ENCODE measurements at places on chromosomes 1 and 21. TPM values are rescaled to one million over a fixed set of nuclear protein-coding genes. Genes with fewer than 3 reads are reported as not detected.

DNA sequence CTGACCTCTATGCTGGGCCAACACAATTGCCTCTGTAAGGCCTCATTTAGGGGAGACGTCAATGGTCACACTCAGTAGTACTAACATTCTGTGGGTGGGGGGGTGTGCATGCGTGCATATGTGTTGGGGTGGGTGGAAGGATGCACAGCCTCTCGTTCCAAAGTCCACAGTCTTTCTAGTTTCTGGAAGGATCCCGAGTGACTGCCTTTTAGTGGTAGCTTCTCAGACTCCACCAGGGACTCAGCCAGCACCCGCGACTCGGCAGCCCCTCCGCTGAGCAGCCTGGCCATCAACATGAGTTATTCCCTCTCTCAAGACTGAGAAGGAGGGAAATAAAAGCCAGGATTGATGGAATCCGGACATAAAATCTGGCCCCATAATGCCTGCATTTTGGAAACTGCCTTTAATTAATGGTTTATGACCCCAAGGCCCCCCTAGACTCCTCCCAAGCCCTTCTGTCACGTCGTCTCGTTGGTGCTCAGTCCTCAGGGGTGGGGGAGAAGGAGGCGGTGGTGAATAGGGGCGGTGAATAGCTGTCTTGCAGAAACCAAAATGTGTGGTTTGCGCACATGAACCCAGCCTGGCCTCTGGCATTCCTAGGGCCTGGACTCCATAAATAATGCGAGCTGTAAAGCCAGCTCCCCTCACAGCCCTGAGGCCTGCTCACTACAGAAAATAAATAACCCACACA is 65.1 kb upstream of the TMEM51 start:
- DNase-seq = no peak

OXCT2 gene
- total RNA-seq = not detected

DNA sequence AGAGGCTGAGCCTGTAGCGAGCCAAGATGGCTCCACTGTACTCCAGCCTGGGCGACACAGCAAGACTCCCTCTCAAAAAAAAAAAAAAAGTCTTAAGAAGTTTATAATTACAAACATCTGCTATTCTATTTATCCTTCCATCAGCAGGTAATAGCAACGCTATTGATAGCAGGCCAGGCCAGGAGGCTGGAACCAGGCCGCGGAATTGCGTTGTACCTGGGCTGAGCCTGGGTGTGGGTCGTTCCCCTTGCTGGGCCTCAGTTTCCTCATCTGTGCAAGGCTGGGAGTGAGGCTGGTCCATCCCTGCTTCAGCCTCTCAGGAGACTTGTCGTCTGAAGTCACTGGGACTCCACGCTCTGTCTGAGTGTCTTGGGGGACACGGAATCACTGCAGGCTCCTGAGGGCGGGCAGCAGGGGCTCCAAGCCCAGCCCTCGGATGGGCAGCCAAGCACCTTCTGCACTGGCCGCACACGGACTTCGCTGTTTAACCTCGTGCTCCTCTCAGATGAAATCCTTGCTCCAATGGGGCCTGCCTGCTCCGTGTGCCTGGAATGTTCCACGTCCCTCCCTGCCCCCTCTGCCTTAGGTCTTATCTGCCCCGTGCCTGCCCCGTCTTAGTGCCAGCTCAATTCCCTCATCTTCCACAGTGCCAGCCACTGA is 103.9 kb upstream of the C1orf174 start:
- DNase-seq = no peak

CD1E gene
- total RNA-seq = not detected

KIF26B gene
- total RNA-seq = 2.1 TPM

GRCh38 chr1:84370831-84371394 is 27.4 kb upstream of the DNASE2B start:
- DNase-seq = no peak

SLC35F3 gene
- not detected for total RNA-seq

SV2A gene
- total RNA-seq = 32.2 TPM

- peak; percentile 21 for DNase-seq
Measured at GRCh38 chr1:206952171-206952570, 5.9 kb upstream of the PIGR start.

DNA sequence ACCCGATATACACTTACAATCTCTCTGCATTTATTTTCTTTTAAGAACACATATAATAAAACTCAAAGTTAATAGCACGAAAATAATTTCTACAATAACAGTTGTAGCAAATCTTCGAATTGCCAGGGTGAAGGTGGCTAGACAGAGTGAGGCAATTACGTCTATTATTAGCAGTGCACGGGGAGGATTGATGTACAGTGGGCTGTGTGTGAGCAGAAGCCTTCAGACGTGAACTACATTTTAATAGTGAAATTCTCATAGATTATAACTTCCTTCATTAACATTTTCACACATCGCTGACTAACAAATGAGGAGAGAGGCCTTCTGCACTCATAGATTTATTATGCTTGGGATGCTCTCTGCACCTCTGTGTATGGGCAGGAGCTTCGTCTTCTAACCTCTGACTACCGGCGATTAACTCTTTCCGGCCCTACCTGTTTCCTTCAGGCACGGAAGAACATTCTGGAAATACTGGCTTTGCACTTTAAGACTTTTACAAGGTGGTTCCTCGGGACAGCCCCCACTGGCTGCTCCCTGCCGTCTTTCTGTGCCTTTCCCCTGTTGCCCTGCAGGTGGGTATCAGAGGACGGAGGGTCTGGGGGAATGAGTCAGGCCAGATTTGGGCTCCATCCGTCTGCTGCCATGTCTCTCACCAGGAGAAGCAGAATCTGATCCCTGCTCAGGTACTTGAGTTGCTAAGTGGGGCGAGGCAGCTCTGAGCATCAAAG is 200.5 kb downstream of the CAMTA1 start:
- no peak for DNase-seq

- DNase-seq = peak; percentile 19
Measured at GRCh38 chr21:31905503-31906451, 33.0 kb downstream of the HUNK start.

DNA sequence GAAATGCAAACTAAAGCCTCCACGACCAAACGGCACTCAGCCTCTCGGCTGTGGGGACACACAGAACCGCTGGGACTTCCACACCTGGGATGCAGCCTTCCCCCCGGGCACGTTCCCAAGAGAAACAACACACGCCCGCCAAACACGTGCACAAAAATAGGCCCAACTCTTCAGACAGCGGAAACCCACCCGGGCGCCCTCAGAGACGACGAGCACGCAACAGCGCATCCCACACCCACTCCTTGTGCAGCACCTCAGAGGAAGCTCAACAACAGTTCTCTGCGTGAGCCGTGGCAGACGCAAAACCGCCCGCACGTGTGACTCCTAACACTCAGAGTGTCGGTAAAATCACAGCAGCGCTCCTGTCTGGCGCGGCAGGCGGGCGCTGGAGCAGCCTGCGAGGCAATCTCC is 5.3 kb downstream of the C1orf159 start:
- DNase-seq = no peak

DNA sequence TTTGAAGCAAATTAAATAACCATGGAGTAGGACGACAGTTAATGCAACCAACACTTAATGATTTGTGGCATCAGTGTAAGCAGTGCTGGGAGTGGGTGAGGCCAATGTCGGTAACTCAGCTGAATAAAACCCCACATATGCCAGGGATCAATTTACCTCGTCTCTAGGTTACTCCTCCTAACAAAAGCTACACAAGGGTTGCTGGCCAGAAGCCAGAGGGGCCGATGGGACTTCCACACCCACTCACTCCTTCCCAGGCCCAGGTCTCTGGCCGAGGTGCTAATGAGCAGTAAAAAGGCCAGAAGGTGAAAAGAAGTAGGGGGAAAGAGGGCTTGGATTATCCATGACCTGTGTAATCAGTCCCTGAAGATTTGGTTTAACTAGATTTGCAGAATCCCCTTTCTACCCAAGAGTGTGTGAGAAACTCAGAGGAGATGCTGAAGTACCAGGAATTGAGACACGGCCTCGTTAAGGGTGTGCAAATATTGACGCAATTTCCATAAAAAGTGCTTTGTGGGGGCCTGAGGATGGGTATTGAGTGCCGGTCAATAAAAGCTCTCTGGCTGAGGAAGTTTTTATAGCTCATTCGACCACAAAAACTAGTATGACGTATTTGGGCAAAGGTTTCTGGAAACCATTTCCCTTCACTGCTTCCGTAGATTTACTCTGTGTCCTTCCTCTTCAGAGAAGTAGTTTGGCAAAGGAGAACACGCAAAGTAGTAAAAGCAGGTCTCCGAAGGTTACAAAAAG is 145.5 kb downstream of the TBX15 start:
- no peak for DNase-seq

SPRR3 gene
- not detected for total RNA-seq

All from A172 (cell line).